ENCODE measurements at places on chromosomes 16 and 17. TPM values are rescaled to one million over a fixed set of nuclear protein-coding genes. Genes with fewer than 3 reads are reported as not detected.

SLFN11 gene
- 53.2 TPM for total RNA-seq

ZFHX3 gene
- total RNA-seq = 6.8 TPM

MYO1D gene
- total RNA-seq = 42.4 TPM

SRCIN1 gene
- not detected for total RNA-seq

TBC1D3H gene
- total RNA-seq = not detected

SSTR5 gene
- total RNA-seq = not detected

CD300H gene
- total RNA-seq = not detected

SYCE1L gene
- 0.22 TPM for total RNA-seq

NAGS gene
- 1.4 TPM for total RNA-seq

CDH13 gene
- total RNA-seq = 126 TPM

CCL4 gene
- total RNA-seq = not detected

PDP2 gene
- total RNA-seq = 25.2 TPM

ZNF469 gene
- 8.9 TPM for total RNA-seq

TBX4 gene
- total RNA-seq = not detected

BIRC5 gene
- total RNA-seq = 4.6 TPM

TMC7 gene
- 0.22 TPM for total RNA-seq

XAF1 gene
- 41.4 TPM for total RNA-seq

MYH3 gene
- 0.86 TPM for total RNA-seq

RCVRN gene
- total RNA-seq = not detected

MC1R gene
- total RNA-seq = 5.6 TPM

GPR139 gene
- not detected for total RNA-seq

GALR2 gene
- total RNA-seq = 0.22 TPM

NLGN2 gene
- total RNA-seq = 5.2 TPM

EME2 gene
- 10.3 TPM for total RNA-seq

ZG16 gene
- total RNA-seq = not detected

CDYL2 gene
- 7.7 TPM for total RNA-seq
